ENCODE measurements at places on chromosomes 6 and 20. TPM values are rescaled to one million over a fixed set of nuclear protein-coding genes. Genes with fewer than 3 reads are reported as not detected.

Gene E2F1
- 62.4 TPM for total RNA-seq

Gene CD83
- total RNA-seq, result 13.8 TPM

Gene FAM83D
- total RNA-seq, result 18.4 TPM

Gene NRM
- 35.7 TPM for total RNA-seq

Gene B3GALT4
- total RNA-seq, result 3.7 TPM

Gene GSTA1
- total RNA-seq, result not detected

Gene CD93
- 0.39 TPM for total RNA-seq

Gene HLA-B
- total RNA-seq, result 2,668 TPM

Gene KCNB1
- not detected for total RNA-seq

Gene PROCR
- 3.1 TPM for total RNA-seq

Gene COL12A1
- 0.06 TPM for total RNA-seq

Gene CENPQ
- total RNA-seq, result 12.3 TPM

Gene TMEM74B
- total RNA-seq, result not detected

Gene PGC
- total RNA-seq, result not detected

Gene CGA
- not detected for total RNA-seq
